ENCODE measurements at places on chromosomes 16 and 17.

DNA sequence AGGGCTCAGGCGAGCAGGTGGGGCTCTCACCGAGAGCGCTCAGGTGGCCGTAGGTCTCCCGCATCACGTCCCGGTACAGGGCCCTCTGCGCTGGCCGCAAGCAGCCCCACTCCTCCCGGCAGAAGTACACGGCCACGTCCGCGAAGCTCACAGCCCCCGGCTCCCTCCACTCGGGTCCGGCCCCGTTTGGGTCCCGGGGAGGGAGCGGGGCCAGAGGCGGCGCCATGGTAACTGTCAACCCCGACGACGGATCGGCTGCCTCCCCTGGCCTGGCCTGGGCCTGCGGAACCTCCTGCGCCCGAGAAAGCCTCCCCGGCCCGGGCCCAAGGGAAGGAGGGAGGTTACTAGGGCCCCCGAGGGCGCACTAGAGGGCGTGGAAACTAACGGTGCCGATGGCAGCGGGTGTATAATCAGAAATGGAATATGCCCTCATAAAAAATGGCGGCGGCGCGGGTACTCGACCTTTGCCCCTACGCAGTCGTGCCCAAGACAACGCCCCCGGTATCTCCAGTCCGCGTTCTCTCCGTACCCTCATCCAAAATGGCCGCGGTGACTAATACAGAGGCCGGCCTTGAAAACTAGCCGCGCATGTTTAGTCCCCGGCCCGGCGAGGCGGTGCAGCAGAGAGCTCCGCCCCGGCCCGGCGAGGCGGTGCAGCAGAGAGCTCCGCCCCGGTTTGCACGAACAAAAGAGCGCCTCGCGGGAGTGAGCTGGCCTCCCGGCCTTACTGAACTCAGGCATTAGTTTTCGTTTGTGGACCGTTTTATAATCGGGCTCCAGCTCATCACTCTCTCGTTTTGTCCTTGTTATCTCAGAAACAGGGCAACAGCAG lies at the start of gene ZNF764:
TSS of gene ZNF764 (minus strand) at position 418 of the 832 bp plus-strand sequence. CDS start at position 226, 192 bp downstream.
- DNase-seq, result peak; percentile 95

DNA sequence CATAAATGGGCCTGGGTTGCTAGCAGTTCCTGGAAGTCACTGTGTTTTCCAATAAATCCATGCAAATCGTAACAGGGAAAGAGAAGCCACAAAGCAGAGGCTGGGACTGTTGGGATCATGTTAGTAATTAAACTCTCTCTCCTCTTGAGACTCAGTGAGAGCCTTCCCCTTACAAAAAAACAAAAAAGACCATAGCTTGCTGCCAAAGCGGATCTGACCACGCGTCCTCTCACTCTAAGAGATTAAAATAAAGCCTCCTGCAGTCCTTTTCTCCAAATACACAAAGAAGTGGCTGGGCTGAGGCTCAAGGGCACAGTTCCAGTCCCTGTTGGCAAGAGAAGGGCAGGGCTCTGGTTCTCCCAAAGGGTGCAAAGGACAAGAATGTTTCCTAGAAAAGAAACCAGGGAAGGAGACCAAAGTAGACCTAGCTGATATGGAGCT lies 38.5 kb downstream of the PIGL start:
- no peak for DNase-seq

DNA sequence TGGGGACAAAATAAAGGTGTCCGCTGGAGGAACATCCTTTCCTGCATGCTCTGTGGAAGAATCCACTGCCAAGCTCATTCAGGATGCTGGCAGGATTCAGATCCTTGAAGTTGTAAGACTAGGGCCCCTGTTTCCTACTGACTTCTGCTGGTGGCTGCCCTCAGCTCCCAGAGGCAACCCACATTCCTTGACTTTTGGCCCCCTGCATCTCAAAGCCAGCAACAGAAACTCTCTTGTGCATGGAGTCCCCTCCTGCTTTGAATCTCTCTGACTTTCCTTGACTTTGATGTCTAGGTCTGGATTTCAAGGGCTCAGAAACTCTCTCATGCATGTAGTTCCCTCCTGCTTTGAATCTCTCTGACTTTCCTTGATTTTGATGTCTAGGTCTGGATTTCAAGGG lies 461.5 kb downstream of the WWOX start:
- DNase-seq, result no peak

DNA sequence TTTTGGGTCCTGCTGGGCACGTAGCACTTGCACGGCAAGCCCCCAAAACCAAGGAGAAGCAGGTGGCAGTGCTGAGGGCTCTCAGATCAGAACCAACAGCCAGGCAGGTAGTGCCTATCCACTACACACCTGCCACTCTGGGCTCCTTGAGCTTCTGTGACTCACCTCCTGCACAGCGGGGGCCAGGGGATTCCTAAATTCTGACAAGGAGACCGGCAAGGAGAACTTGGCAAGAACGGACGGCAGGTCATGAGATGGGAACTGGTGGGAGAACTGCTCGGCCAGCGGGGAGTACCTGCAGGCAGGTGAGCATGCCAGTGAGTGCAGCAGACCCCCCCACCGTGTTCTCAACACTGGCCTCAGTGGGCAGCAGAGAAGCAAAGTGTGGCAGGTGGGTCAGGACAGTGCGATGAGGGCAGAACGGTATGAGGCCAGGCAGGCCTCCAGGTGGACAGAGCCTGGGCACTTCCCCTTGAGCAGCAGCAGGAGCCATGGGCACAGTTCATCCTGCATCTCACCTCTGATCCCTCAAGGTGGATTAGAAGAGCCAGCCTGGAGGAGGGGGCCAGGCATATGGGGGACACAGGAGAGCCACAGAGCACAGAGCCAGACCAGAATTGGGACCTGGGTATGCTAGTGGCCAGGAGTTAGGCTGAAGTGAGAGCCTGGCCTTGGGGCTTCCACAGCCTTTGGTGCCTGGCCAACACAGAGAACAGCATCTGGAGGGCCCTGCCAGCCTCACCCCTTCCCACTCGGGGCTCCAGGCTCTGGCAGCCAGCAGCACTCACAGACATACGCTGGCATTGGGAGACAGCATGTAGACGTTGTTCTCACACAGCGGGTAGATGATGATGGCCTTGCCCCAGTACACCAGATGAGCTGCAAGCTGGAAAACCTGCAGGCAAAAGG lies 14.7 kb downstream of the MPG start:
- DNase-seq, result no peak

GRCh38 chr17:70138291-70138865 lies 31.0 kb upstream of the KCNJ2 start:
- DNase-seq, result no peak
